ENCODE measurements at places on chromosomes 4 and X.

DNA sequence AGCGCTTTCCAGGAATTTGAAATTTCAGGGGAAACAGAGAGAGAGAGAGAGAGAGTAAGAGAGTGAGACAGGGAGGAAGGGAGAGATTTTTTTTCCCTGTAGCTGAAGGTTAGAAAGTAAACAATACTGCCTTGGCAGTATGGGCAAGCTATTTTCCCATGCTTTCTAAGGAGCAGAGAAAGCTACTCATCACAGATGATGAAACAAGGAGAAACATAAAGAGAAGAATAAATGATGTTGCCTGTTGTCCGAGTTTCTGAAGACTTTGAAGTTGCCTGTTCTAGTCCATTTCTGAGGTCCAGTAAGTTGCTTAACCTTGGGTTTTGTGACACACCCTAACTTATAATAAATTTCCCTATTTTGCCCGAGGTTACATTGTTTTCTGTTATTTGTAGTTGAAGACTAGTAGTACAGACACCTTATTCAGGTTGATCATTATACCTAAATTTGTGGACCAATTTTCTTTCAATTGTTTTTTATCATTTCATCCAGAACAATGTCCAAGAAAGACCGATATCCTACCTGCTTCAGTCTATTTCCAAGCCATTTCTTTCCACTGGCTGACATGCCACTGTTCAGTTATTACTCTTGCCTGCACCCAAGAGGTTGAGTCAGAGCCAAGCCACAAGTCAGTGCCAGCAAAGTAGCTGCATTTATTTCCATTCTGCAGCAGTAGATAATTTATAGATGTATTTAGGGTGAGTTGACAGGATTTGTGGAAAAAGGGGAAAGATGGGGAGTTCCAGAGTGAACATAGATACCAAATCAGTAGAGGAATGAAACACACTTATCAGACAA is 49.7 kb upstream of the SLC16A2 start:
- DNase-seq: no peak

DNA sequence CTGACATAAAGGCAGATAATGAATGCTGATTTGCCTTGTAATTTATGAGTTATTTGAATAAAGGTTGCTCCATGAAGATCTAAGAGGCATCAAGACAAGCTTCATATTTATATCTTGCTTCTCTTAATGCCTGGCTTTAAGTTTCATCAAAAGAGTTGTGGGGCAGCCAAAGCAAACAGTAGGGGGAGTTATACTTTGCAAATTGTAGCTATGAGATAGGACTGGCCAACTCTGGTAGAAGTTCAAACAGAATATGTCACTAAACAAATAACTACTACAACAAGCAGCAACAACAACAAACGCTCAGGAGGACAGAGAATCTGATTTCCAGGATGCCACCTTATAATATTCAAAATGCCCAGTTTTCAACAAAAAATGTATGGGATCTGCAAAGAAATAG is 69.1 kb upstream of the PLAC1 start:
- DNase-seq: no peak

DNA sequence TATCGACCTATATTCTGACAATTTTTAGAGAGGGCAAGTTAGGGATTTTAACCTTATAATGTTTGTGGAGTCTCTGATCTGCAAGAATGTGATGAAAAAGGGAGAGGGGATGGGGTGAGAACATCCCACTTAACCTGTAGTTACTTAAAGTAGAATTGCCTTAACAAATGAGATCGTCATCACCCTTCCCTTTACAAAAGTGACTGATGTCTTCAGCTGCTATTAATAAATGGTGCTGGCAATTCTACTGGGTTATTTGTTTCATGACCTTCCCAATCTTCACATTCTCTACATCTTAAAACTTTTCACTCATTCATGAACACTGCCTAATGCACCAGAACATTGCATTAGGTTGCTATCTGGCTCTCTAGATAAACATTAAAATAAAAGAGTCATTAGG is 873.4 kb upstream of the LCORL start:
- DNase-seq: no peak

DNA sequence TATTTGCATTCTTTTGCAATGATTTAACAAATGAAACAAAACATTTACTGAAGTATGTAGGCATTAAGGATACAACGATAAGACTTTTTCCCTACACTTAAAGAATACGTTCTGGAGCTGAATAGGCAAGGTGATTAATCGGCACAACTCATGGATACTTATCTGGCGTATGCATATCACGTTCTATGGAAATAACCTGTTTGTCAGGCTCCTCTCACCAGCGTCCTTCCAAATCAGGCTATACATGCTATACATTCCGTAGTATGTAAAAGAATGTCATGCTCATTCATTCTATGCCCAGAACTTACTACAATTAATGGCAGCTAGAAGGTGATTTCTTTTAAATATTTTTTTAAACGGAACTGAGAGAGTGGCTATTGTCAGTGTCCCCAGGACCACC is 25.6 kb upstream of the TCEANC start:
- DNase-seq: no peak

DNA sequence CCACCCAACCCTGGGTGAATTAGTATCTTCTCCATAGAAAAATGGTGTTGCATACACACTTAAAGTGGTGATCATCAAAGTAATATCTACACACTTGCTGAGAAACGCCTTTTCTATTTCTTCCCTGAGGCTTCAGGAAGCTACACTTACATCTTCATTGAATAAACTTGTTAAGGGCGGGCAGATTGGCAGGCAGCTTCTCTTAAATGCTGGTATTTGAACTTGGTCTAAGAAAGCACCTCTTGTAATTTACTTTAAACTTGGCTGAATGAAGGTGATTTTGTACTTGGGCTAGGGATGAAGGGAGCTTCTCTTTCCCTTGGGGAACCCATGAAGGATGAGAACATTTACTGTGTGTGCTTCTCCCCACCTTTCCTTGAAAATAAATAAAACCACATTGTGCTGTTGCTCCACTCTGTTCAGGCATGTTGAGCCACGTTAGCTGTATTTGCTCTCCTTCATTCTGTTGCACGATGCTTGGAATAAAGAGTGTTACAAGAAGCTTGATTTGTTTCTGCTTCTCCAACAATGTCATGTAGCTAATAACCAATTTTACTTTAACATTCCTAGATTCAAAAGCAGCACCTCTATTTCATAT is 430.1 kb downstream of the ANKRD50 start:
- no peak for DNase-seq

- no peak for DNase-seq
These were observed 421.2 kb upstream of the NWD2 start for GRCh38 chr4:36823199-36823967.

- no peak for DNase-seq
These were observed 40.4 kb downstream of the MAGEB17 start for GRCh38 chrX:16207634-16208033.

GRCh38 chr4:145482209-145483037 is 770 bp downstream of the SMAD1 start:
- DNase-seq: no peak

DNA sequence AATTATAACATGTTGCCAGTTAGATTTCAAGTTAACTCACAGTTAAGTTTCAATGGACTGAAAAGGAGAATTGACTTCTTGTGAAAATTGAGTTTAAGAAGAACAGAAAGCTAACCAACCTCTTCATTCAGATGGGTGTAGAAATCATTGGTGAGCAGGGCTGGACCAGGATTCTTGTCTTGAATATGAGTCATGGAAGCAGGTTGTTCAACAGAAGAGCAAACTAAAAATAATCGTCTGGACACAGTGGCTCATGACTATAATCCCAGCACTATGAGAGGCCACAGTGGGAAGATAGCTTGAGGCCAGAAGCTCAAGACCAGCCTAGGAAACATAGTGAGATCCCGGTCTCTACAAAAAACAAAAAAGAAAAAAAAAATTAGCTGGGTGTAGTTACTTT is 98.2 kb downstream of the ARSJ start:
- DNase-seq: no peak

GRCh38 chrX:41055740-41056139 is 29.5 kb upstream of the USP9X start:
- DNase-seq: no peak
